ENCODE measurements at places on chromosomes 3 and 15. TPM values are rescaled to one million over a fixed set of nuclear protein-coding genes. Genes with fewer than 3 reads are reported as not detected.

DNA sequence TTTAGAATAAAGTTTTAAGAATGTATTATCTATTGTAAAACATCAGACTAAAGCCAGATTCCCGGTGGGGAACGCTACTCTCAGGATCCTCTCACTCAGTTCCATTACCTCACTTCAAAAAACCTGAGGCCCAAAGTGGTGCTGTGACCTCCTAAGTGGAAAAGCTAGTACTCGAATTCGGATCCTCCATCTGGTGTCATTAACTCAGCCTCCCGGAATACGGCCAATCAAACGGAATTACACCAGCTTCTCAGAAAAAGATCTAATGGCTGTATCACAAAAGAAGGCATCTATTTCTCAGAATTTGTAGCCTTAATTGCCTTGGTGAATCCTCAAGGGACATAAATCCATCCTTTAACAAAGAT, 627 bp downstream of the ACAD11 start:
- peak; percentile 19 for DNase-seq

- DNase-seq, result peak; percentile 48
These were observed 593.4 kb upstream of the TGFBR2 start for GRCh38 chr3:30012941-30013543.

- no peak for DNase-seq
These were observed 34.1 kb downstream of the EOMES start for GRCh38 chr3:27688053-27688452.

DNA sequence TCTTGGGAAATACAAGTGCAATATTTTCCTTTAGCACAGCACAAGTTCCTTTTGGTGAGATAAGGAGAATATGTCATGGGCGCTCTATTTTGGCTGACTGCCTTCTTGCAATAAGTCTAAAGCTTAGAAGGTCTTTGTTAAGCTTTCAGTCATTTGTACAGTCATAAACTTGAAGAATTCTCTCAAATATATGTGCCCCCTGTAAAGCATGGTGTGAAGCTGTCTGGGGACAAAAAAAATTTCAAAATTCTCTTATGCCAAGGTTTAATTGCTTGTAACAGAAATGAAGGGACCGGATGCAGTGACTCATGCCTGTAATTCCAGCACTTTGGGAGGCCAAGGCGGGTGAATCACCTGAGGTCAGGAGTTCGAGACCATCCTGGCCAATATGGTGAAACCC, 21.7 kb upstream of the ARID3B start:
- DNase-seq, result no peak

GRCh38 chr3:44624749-44625480, at the start of gene ZNF197:
Gene ZNF197, plus strand, starts transcription at chr3:44625036. Its CDS starts 4,119 bp downstream, at chr3:44629155.
- peak; percentile 90 for DNase-seq

- no peak for DNase-seq
These were observed 216.1 kb upstream of the ROPN1 start for GRCh38 chr3:124207873-124208485.

- no peak for DNase-seq
These were observed 32.2 kb downstream of the DPPA2 start for GRCh38 chr3:109284071-109284470.

DNA sequence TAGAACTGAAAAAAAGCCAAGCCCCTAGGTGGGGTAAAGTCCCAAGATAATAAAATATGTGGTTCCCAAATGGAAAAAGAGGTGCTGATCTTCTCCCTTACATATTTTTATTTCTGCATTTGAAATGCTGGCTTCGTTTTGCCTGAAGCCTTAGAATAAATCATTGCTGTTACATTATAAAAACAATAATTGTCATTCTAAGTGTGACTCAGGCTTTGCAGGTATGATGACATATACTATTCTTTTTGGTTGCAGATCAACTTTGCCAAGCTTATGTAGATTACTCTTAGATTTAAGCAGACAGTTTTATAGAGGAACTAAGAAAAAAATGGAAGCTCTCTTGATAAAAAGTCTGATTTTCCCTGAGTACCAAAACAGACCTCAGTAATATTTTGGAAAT, 7.5 kb downstream of the IDH3A start:
- DNase-seq, result no peak

GRCh38 chr15:23910030-23910429, 222.9 kb upstream of the NDN start:
- no peak for DNase-seq

DNA sequence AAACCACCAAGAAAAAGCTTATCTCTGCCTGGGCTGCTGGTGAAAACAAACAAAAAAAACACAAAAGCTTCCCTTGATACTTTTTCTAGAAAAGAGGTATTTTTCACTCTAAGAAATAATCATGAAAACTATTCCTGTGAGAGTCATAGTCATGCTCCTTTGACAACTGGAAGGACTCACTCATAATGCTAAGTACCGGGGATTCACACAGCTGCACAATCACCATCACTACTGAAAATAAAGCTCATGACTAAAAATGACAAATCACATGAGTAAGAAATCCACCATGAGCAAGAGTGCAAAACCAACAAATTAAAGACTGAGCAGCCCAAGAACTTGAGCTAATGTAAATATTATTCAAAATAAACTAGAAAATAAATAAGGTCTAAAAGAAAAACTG, 10.6 kb upstream of the POU1F1 start:
- DNase-seq, result no peak

DNA sequence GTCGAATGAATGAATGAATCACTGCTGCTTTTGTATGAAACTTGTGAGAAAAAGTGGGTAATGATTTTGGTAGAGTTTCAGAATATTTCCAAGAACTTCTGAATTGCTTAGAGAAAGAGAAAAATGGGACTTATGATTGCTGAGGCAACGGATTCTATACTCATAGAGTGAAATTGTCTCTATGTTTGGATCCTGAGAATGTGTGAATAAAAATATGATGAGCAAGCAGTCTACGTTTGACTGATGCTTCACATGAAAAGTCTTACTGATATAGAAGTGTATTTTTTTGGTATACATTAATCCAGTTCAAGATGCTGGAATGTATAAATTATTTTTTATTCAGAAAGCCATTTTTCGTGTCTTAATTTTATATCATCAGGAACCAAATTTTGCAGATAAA, 441.1 kb downstream of the NLGN1 start:
- DNase-seq, result no peak

DNA sequence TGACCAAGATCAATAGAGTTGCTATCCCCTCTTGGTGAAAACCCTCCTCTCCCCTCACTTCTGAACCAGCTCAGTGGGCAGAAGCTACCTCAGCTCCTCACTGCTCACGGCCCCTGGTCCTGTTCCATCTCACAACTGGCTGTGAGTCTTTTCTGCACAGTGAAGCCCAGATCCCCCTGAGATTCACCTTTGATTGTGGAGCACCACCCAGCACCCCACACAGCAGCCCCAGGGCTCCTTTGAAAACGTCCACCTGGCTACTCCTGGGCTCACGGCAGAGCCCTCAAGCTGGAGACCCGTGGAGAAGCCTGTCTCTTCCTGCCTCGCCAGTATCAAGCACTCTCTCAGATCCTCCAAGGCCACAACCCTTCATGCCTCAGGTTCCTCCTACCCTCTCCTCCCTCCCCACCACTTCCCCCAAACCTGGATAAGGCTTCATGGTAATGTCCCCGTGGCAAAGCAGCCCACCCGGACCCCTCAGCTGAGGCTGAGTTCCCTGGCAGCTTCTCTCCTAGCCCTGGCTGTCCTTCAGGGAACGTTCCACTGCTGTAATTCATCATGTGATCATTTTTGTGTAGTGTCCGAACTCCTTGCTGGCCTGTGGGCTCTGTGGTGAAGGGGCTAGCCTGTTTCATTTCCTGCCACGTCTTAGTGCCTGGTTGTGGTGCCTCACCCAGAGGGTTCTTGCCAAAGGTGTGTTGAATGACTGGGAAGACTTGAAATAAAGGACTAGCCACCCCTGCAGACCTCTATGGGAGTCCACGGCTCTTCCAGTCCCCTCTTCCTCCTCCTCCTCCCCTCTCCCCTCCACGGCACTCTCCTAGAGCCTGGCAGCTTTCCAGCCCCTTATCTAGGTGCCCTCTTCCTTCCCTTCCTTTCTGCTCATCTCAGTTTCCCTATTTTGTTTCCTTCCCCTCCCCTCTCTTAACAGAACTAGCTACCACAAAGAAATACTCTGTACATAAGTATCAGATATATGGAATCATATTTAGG, 44.5 kb downstream of the KY start:
- no peak for DNase-seq

- DNase-seq, result no peak
These were observed 14.2 kb downstream of the IQGAP1 start for GRCh38 chr15:90402223-90402622.

DNA sequence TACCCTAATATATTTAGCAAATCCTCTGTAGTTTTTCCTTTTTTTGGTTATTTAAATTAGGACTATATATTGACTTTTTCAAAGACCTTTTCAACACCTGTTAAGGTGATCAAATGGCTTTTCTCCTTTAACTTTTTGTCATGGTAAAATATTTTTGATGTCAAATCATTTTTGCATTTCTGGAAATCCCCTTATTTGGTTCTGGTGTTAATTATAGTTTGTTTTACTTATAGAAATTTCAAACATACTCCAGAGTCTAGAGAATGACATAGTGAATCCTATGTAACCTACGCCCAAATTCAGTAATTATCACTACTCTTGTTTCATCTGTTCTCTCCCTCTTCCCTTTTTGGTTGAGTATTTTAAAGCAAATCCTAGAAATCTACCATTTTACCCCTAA, 121.3 kb upstream of the TBL1XR1 start:
- DNase-seq, result no peak

DNA sequence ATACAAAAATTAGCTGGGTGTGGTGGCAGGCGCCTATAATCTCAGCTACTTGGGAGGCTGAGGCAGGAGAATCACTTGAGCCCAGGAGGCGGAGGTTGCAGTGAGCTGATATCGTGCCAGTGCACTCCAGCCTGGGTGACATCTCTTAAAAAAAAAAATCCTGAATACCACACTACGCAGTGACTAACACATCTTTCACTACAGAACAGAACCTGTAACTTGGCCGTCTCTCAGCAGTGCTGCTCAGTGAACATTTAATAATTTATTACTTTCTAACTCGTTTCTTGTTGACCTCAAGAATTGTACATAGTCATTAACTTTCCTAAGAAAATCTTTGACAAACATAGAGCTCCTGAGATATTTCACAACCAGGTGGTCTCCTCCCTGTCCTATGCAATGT, 3.8 kb downstream of the GREM1 start:
- DNase-seq, result no peak

DNA sequence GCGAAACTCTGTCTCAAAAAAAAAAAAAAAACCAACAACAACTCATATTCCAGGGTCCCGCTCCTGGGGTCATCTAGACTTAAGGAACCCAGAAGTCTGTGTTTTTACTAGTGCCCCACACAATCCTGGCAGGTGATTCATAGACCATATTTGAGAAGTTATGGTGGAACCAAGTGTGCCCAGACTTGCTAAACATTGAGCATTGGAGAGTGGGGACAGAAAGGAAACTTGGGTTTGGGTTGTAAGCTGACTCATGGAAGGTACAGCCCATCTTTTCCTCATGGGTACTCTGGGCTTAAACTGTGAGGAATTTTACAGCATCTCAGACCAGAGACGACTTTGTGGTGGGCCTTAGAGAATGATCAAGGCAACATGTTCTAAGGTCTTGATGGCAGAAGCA, 18.3 kb upstream of the IGF2BP2 start:
- no peak for DNase-seq

DNA sequence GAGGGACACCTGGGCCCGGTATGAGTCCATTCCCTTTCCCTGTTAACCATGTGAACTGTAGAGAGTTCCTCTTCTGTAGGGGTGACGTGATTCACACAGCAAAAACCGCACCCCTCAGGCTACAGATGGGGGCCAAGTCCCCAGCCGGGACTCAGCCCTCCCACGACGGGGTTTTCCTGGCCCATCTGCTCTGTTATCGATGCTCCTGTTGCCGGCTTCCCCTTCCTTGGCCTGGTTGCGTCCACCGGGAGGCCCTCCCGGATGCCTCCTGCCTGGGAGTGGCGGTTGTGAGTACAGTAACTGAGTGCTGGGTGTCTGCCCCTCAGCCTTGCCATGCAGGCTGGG, 817 bp upstream of the PLXNA1 start:
- DNase-seq, result peak; percentile 41

DNA sequence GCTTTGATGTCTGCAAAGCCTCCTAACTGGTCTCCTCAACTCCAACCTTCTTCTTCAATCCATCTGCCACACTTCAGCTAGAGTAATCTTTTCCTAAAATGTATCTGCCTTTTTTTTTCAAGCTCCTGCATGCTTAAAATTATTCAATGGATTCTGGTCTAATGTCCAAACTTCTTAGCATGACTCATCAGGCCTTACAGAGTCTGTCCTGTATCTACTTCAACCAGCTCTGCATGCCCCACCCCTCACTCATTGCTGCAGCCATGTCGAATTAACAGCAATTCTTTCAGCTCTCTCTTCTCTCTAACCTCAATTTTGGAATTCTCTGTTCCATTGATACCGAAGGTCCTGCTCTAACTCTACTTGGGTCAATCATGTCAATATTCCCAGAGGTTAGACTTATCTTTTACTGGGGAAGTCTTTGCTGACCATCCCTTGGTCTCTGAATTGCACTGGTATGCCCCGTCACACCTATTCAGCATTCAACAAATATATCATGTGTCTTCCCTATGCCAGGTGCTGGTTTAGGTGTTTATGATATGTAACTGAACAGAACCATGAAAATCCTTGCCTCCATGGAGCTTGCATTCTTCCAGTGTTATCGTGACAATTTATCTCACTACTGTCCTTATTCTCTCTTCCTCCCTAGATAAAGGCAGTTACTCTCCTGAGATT, 88.5 kb upstream of the NANOGP8 start:
- DNase-seq, result no peak

- DNase-seq, result no peak
These were observed 53.1 kb upstream of the PARL start for GRCh38 chr3:183937601-183938286.

- DNase-seq, result no peak
These were observed 26.5 kb downstream of the NEO1 start for GRCh38 chr15:73078722-73079121.

DNA sequence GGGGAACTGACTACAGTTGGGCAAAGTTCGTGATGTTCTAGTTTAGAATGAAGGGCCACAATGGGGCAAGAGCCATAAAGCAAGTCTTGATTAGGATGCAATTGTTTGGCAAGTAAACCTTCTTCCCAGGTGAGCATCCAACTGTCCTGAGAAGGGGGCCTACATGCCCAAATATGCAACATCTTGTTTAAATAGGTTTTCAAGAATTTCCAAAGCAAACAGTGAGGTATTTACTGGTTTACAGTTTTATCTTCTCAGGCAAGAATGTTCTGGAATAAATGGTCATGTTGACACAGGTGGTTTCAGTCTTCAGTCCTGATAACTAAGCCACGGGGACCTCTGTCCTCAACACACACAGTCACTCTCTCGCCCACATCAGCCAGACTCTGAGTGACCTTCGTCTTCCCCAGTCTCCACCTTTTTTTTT, 90.3 kb upstream of the FAM174B start:
- DNase-seq, result no peak

The DUOX1 gene
- polyA plus RNA-seq, result 14.2 TPM

The PLA2G4E gene
- polyA plus RNA-seq, result not detected

The ISLR gene
- polyA plus RNA-seq, result 6.1 TPM

The KNG1 gene
- polyA plus RNA-seq, result not detected

The SERINC4 gene
- 0.30 TPM for polyA plus RNA-seq

The CCDC50 gene
- polyA plus RNA-seq, result 47.2 TPM

The ECE2 gene
- polyA plus RNA-seq, result 15.2 TPM

The SEMA7A gene
- polyA plus RNA-seq, result 3.9 TPM

The SLC15A2 gene
- 1.2 TPM for polyA plus RNA-seq

The EXD1 gene
- not detected for polyA plus RNA-seq

The SAMMSON gene
- not detected for polyA plus RNA-seq

Measured in adrenal gland (tissue), 19 donors.